ENCODE measurements at places on chromosomes 16 and 17.

DNA sequence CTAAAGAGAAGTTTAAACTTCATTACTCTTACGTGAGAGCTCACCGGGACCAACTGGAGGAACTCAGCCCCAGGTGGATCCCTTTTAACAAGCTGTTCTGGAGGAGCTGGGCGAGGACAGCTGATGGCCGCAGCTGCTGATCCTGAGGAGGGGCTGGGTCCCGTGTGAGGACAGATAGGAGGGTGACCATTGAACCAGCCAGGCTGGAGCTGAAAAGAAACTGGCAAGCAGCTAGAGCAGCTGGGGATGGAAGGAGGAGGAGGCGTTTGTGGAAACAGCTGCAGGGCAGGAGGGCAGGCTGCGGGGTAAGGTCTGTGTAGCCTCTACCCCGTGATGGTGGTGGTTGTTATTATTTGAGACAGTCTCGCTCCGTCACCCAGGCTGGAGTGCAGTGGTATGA lies 119.5 kb downstream of the AATF start:
- DNase-seq: no peak

GRCh38 chr16:66030036-66030435 lies 336.5 kb upstream of the CDH5 start:
- no peak for DNase-seq

DNA sequence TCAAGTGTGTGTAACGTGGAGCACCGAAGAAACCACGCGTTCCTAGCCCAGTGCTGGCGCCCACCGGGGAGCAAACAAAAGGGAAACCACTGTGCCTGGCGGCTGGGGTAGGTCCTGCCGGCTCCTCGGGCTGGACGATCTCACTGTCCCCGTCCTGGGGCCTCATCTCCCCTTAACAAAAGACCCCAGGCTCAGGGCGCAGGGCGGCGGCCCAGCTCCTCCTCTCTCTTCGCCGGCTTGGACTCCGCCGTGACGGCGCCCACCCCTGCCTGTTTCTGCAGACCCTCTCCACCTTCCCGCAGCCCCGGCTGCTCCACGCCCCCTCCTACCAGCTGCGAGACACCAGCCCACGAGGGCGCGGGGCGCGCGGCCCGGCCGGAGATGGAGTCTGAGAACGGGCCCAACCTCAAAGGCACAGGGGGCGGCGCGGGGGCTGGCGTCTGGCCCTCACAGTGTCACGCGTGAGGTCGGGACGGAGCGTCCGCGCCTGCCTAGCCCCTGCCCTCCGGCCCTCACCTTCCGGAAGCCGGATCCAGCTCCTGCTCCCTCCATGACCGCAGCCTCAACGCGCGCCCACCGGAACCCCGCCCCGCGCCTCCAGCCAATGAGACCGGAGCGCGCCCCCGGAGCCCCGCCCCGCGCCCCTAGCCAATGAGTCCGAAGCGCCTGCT lies at the start of gene CENPX:
Gene CENPX (minus strand): TSS at position 569 of the 671 bp plus-strand sequence. CDS start 17 bp downstream, at position 552.
- DNase-seq: no peak

DNA sequence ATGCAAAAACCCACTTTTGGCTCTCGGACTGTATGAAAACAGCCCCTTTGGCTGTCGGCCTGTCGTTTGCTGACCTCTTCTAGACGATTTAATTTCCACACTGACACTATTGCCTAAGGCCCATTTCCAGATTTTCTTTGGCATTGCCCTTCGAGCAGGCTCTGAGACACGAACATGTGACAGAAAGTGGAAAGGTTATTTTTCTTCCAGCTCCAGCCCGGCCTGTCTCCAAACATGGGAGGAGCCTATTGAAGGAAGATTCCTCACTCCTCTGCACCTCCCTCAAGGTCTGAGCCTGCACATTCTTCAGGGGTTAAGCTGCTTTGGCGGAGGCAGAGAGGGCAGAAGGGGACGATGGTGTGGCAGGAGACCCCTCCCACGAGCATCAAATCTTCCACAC lies 85.9 kb upstream of the FOXF1 start:
- DNase-seq: no peak

DNA sequence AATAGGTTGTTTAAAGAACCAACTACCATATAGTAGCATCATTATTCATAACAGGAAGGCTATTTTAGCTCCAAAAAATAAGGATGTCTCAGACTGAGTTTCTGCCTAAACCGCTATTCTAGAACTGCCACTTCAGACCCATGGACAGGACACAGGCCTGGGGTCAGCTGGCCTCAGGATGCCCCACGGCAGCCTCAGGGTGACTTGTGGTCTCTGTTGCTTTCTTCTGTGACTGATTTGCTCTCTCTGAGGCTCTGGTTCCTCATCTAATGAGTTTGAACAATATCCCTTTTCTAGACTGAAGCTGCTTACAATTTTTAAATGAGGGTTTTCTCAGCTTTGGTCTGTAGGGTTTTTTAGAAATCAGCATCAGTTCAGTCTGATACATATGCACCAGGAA lies 31.8 kb upstream of the IRF8 start:
- DNase-seq: no peak

- no peak for DNase-seq
Observed at GRCh38 chr17:63706336-63707082, 6.6 kb upstream of the LIMD2 start.

DNA sequence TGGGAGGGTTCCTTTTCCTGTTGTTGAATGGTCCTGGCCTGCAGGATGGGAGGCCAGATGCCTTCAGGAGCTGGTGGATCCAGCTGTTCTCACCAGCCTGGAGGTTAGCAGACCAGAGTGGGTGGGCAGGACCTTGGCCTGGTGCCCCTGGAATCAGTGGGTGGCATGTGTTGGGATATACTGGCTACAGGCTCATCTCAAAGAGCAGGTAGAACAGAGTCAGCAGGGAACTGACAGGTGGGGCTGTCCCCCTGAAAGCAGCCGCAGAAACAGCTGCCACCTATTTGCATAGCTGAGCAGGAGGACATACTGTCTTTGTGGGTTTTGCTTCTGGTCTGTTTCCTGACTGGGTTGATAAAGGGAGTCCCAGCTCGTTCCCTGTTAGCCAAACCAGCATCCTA lies 144.1 kb downstream of the RAB11FIP4 start:
- peak; percentile 17 for DNase-seq

- DNase-seq: no peak
Observed at GRCh38 chr17:53353919-53354351, 468.8 kb upstream of the KIF2B start.

- DNase-seq: peak; percentile 19
Observed at GRCh38 chr17:37570527-37571093, 38.6 kb downstream of the SYNRG start.

GRCh38 chr16:3983081-3983520 lies 102.6 kb upstream of the CREBBP start:
- DNase-seq: peak; percentile 11

DNA sequence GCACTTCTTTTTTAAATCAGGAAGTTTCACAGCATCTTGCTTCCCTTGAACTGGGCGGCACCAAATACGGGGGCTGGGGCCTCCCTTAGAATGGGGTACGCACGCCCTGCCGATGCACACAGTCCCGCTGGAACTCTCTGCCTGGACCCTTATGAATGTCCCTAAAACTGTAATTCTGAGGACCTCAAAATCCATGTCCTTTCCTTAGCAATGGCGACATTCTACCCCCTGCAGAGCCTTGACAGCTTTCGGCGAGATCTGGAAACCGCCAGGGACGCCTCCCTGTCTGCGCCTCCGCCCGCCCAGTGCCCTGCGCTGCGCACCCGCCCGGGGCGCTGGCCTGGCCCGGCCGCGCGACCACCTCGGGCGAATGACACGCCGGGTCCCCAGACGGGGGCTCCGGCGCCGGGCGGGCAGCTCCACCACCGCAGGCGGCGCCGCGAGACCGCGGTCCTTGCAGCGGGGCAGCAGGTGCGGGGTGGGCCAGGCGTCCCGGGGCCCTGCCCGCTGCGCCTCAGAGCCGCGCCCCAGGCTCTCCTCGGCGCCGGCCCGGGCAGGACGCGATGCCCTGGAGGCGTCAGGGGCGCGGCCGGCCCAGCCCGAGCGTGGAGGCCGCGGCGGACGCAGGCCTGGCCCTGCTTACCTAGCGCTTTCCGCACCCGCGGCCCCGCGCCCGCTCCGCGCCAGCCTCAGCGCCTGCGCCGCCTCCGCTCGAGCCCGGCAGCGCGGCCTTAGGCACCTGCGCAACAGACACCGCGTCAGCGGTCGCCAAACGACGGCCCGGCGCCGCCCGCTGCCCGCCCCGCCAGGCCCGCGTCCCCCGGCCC lies 548 bp downstream of the HAGH start:
- peak; percentile 65 for DNase-seq

- peak; percentile 9 for DNase-seq
Observed at GRCh38 chr17:29291163-29291752, 2.7 kb downstream of the NUFIP2 start.

- DNase-seq: no peak
Observed at GRCh38 chr16:350203-350602, 2.3 kb downstream of the AXIN1 start.

- peak; percentile 54 for DNase-seq
Observed at GRCh38 chr17:59620518-59621259, 994 bp downstream of the CLTC start.

DNA sequence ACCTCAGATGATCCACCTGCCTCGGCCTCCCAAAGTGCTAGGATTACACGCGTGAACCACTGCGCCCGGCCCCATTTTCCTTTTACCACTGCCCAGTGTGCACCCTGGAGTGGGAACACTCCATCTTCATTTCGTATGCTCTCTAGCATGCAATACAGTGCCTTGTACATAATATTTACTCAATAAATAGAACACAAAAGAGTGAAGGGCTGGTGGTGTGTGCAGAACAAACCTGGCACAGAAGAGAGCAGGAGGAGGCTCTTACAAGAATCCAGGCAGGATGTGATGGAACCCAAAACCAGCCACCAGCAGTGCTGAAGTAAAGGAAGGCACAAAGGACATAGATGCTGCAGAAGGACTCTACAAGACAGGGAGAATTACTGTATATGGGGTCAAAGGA lies 7.3 kb downstream of the KRT37 start:
- DNase-seq: no peak

GRCh38 chr17:18159551-18160120 lies 24.0 kb upstream of the ALKBH5 start:
- no peak for DNase-seq

DNA sequence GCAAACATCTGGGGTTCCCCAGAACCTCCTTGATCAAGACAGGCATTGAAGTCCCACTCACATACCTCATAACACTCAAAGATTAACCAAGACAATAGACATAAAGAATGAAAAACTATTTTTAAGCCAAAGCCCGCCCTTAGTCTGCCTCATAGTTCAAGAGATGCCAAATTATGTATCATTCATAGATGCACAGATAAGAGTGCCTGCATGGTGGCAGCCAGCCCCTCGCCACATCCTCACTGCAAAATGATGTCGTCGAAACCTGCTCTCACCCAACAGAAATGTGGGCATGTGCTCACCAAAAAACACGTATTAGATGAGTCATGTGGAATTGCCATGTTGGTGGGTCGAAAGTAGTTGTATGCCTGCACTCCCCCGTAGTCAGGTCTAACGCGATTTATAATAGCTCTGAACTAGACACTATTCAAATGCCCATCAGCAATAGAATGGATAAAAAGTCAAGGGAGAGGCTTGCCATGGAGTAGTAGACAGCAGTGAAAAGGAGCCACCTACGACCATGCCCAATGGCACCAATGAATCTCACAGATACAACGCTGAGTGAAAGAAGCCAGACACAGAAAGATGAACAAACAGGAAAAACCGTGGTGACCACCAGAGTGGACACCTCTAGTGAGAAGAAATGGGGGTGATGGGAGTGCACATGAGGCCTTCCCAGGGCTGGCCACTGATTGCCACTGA lies 64.8 kb downstream of the C16orf95 start:
- DNase-seq: no peak

DNA sequence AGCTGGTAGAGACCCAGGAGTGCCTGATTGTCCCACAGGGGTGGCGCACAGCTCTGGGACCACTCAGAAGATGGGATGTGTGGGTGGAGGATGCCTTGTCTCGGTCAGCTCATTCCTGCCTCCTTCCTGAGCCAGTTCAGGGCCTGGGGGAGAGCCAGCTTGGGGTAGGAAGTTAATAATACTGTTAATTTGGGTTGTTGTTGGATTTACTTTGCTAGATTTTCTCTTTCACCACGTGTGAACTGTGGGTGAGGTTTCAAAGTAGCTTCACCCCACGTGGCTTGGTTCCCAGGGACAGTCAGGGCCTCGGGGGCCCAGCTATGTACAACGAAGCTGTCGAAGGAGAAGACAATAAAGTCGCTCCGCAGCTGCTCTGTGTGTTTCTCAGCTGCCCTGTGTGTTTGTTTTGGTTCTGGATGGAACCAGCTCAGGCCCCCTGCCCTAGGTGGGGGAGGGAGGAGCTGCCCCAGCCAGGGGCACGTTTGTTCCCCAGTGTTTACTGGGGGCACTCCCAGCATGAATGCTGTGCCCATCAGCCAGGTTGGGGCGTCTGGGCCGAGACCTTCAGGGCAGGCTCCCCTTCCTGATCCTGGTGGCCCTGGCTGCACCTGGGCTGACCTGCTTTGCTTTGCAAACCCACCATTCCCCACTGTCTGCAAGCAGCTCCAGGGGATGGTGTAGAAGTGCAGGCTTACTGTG lies 2.3 kb downstream of the NUDT16L1 start:
- no peak for DNase-seq

- DNase-seq: no peak
Observed at GRCh38 chr16:27355610-27356009, 41.8 kb downstream of the IL4R start.

DNA sequence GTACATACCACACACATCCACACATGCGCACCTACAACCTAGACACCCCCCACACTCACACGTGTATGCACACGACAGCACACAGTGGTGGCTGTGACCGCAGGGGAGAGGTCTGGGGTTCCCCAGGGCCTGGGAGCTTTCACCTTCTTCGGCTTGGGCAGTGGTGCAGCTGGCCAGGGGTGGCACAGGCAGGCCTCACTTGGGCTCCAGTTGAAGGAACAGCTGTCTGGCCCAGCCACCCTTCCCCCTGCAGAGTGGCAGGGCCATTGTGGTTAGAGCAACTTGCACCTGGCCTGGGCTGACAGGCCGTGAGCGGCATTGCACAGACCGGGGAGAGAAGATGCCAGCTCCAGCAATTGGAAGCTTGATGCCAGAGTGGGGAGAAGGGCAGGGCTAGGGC lies 114.5 kb upstream of the GSE1 start:
- no peak for DNase-seq
